ENCODE measurements at places on chromosomes 5 and 9. TPM values are rescaled to one million over a fixed set of nuclear protein-coding genes. Genes with fewer than 3 reads are reported as not detected.

The ARL14EPL gene
- 0.17 TPM for total RNA-seq

The PCDHGA8 gene
- total RNA-seq = 1.5 TPM

The EPB41L4B gene
- total RNA-seq = 0.22 TPM

The ZCCHC7 gene
- 8.7 TPM for total RNA-seq

The TAF11L6 gene
- not detected for total RNA-seq

The ZNF608 gene
- 7.8 TPM for total RNA-seq

The SLC9A3 gene
- 0.87 TPM for total RNA-seq

Data from dermis lymphatic vessel endothelial cell (primary cell).